ENCODE measurements at places on chromosomes 12 and 14.
A peak's percentile ranks its signal among the peaks of the same experiment; 100 is the strongest.

DNA sequence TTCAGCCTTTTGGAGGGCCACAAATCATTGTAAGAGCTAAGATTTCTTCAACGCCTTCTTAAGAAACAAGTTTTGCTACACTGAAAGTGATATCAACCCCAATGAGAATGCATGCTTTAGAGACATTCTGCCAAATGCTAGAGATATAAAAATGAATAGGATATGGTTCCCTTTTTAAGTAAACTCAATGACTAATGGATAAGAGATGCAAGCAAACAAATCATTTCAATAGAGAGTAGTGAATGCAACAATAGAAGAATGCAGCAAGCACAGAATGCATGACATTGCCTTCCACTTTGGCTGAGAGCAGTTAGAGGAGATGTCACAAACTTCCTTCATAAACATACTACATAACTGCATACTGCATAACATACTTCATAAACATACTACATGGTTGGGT is 116.4 kb downstream of the PDZRN4 start:
- DNase-seq, result no peak

DNA sequence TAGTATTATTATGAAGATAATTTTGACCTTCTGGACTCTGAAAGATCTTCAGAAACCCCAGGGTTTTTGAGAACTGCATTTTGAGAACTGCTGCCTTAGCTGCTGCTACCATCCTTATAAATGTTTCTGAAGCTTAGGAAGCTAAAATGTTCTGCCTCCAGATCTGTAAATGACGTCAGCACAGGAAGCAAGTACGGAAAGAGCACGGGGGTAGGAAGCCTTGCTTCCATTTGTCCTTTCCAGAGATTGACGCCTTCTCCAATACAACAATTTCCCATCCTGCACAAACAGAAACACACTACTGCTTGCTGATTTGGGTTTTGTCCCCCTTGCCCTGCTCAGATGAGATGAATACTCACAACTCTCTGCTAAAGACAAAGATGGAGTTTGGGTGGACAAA is 17.9 kb downstream of the RAD52 start:
- no peak for DNase-seq

GRCh38 chr14:54549862-54550261 is 17.1 kb upstream of the SAMD4A start:
- no peak for DNase-seq

DNA sequence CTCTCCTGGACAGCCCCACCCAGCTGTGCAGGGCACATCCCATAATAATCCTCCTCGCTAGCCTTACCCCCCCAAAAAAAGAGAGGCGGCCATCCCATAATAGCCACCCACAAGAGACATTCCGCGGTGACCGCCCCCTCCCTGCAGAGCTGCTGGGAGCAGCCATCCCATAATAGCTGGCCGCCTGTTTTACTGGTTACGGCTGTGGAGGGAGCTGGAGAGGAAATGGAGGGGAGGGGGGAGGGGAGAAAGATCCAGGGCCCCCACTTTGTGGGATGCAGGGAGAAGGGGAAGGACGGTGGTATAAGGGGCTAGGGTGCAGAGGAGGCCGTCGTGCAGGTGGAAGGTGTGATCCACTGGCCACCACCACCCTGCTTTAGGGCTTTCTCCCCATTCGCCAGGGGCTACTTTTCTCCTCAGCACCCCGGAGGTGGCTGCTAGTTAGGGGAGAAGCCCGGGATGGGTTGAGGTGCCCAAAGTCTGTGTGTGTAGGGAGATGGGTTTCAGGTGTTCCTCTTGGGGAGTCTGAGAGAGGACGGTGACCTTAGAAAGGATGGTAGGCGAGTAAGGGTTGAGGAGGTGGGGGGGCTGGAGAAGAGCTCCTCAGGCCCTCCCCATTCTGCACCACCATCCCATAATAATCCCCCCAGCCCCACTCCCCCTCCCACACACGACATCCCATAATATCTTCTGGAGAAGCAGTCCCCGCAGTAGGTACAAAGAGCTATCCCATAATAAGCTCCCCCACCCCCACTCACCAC is 6.0 kb upstream of the CHD4 start:
- DNase-seq, result no peak

DNA sequence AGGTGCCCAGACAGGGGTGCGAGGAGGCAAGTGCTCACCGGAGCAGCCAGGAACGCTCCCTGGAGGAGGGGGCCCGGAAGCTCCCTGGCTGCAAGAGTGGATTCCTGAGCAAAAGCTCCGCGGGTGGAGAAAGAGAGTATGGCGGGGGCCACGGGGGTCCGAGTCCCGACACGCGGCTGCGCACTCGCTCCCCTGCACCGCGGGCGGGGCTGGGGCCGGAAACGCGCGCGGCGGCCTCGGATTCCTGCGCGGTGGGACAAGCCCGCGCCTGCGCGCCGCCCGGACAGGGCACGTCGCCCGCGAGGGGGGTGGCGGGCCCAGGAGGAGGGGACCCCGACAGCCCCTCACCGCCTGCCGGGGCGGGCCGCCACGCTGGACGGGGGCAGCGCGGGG is 27.8 kb upstream of the GPR132 start:
- peak; percentile 58 for DNase-seq

- DNase-seq, result no peak
These were observed 105.1 kb upstream of the DCN start for GRCh38 chr12:91287753-91288152.

GRCh38 chr12:46663318-46663717 is 162.5 kb downstream of the SLC38A4 start:
- DNase-seq, result no peak

- DNase-seq, result no peak
These were observed 4.4 kb upstream of the ZNF839 start for GRCh38 chr14:102315121-102315520.

DNA sequence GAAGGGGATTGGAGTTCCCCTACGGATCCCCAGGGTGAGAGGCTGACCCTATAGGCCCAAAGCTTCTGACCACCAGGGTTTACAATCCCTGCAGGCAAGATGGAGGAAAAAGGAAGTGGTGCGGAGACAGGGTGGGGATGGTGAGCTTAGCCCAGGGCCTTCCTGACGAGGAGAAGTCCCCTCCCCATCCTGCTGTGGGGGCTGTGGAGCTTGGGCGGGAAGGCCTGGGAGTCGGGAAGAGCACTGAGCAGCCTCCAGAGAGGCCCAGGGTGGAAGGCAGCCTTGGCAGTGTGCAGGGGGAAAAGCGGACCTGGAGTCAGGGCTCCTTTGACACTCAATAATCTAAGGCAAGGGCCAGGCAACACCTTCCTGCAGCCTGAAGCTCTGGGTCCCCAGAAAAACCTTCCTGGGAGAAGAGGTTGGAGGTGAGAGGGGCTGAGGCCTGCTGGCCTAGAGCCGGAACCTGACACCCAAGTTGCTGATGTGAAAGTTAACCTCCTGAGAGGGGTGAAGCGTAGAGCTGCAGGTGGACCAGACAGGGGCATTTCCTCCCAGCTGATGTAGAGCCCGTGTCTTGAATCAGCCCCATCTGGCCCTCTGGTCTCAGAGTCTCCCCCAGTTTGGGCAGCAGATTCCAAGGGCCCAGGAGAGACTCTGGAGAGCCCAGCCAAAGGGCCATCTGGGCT is 6.0 kb downstream of the HDAC7 start:
- no peak for DNase-seq
